K562 (cell line): ENCODE measurements at places on chromosomes 1 and 21. TPM values are rescaled to one million over a fixed set of nuclear protein-coding genes. Genes with fewer than 3 reads are reported as not detected.

MIA3 gene
- total RNA-seq, result 64.9 and 67.5 TPM in 2 replicates

OR2T35 gene
- not detected in 2 replicates for total RNA-seq

ACTL8 gene
- total RNA-seq, result 2.1 and 2.7 TPM in 2 replicates

DYRK3 gene
- total RNA-seq, result 30.2 and 31.6 TPM in 2 replicates

BRDT gene
- not detected in 2 replicates for total RNA-seq

LCE1F gene
- not detected in 2 replicates for total RNA-seq

RNU1-1 gene
- total RNA-seq, result 2,231 and 2,538 TPM in 2 replicates

C1orf94 gene
- not detected in 2 replicates for total RNA-seq

OR6N1 gene
- not detected in 2 replicates for total RNA-seq

CLCA1 gene
- 0.04 and 0.22 TPM in 2 replicates for total RNA-seq

OPRD1 gene
- total RNA-seq, result 0.02 TPM in 1 of 2 replicates, not detected in the other

SLC22A15 gene
- total RNA-seq, result 2.4 and 2.7 TPM in 2 replicates

DNA sequence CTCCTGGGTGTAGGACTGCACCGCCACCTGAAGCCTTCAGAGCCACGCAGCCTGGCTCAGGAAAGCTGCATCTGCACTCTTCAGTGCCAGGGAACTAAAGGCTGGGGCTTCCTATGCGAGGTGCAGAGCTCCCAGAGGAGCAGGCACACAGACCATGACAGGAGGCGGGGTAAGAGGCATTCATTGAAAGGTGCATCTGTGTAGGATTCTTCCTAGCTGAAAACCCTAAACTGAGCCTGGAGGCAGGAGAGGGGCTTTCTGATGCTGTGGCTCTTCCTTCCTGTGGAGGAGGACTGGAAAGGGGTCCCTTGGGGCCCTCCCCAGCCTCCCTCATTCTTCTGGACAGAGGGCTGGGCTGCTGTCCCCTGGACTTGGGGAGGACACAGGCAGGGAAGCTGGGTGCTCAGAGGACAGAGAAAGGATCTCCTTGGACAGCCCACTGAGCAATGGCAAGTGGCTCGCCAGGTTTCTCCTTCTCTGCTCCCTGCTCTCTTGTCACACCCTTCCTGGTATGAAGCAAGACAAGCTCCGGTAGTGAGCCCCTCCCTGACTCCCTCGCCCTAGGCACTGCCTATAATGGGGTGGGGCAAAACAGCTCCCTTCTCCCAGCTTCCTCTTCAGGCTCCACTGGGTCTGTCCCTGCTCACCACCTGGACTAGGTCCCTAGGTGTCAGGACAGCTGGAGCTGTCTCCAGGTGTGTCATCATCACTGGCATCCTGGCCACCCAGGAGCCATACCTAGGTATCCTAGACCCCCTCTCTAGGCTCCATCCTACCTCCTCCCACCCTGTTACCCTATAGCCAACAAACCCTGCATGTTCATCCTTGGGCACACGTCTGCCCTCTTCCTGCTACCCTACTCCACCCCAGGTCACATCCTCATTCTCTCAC is 20.0 kb downstream of the S100A6 start:
- DNase-seq, result peak; percentile 57
- no peak overlapping the region for H3K4me3 ChIP-seq
- H3K27me3 ChIP-seq, result no peaks in the 10 kb centered on the region
- H3K27ac ChIP-seq, result no peak overlapping the region
- H3K4me1 ChIP-seq, result peaks cover 19% of the 10 kb centered on the region; the same call in 1 of the 2 replicates

GRCh38 chr1:159229896-159230295 is 25.2 kb downstream of the ACKR1 start:
- H3K4me3 ChIP-seq, result no peak overlapping the region
- H3K4me1 ChIP-seq, result no peaks in the 10 kb centered on the region
- no peak overlapping the region for H3K27ac ChIP-seq
- no peak for DNase-seq
- no peaks in the 10 kb centered on the region for H3K27me3 ChIP-seq
- H3K36me3 ChIP-seq, result no peaks in the 10 kb centered on the region

DNA sequence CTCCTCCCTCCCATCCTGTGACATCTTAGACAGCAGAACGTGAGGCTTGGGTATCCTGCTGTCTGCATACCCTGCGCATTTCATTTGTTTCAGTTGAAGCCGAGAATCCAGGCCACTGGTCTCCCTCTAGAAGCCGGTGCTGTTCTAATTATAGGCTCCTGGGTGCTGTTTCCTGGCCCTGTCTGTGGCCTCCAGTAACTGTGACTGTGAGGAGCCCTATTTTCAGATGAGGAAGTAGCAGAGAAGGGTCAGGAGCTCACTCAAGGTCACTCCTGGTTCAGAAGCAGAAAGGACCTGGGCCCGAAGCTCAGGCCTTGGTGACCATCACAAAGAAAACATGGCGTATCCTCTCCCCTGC is 24.0 kb downstream of the COQ8A start:
- H3K36me3 ChIP-seq, result peaks cover 5% of the 10 kb centered on the region; the same call in 1 of the 3 replicates
- peaks cover 21% of the 10 kb centered on the region for H3K4me1 ChIP-seq
- no peak overlapping the region for H3K4me3 ChIP-seq
- no peak overlapping the region for H3K27ac ChIP-seq
- H3K27me3 ChIP-seq, result no peaks in the 10 kb centered on the region

- H3K27ac ChIP-seq, result no peak overlapping the region
- no peaks in the 10 kb centered on the region; the same call in 2 of the 3 replicates for H3K4me1 ChIP-seq
- H3K36me3 ChIP-seq, result no peaks in the 10 kb centered on the region; the same call in 1 of the 3 replicates
- no peak overlapping the region for H3K4me3 ChIP-seq
- DNase-seq, result no peak
Observed at GRCh38 chr1:6268415-6268814, 7.5 kb upstream of the GPR153 start.

DNA sequence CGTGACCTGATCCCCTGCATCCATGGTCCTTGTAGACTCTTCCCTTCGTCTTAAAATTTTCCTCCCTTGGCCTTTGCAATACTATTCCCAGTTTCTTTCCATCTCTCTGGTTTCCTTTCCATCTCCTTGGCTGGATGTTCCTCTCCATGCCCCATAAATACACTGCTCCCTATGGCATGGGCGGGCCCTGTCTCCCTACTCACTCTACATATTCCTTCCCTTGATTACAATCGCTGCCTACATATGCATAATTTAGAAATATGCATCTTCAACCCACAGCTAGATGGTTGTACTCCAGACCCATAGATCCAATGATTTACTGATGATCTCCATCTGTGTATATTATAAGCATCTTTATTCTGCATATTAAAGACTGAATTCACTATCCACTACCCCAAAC is 405.0 kb downstream of the NTNG1 start:
- no peak overlapping the region for H3K4me3 ChIP-seq
- H3K36me3 ChIP-seq, result no peaks in the 10 kb centered on the region
- DNase-seq, result no peak

DNA sequence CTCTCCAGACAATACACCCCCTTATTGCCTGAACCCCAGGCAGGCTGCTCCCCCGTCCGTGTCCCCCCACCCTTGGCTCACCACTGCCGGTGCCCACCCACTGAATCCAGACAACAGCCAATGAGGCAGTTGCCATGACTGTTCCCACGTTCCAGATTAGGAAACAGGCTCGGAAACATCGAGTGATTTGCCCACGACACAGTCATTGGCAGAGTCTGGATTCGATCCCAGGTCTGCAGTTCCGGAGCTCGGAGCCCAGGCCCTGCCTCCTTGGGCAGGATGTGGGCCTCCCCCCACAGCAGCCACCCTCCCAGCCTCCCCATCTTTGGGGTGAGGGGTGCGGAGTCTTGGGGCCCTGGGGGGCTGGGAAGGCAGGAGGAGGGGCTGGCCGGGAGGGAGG is 20.3 kb upstream of the CLSTN1 start:
- H3K4me3 ChIP-seq, result no peak overlapping the region
- peaks cover 7% of the 10 kb centered on the region; the same call in 2 of the 3 replicates for H3K4me1 ChIP-seq
- H3K27me3 ChIP-seq, result peaks cover 7% of the 10 kb centered on the region; the same call in 2 of the 3 replicates
- H3K36me3 ChIP-seq, result no peaks in the 10 kb centered on the region

GRCh38 chr1:223700388-223700918 is 11.9 kb upstream of the CAPN2 start:
- peaks cover 17% of the 10 kb centered on the region for H3K4me1 ChIP-seq
- H3K27me3 ChIP-seq, result no peaks in the 10 kb centered on the region
- DNase-seq, result no peak
- peak overlapping the region; percentile 70 for H3K27ac ChIP-seq

DNA sequence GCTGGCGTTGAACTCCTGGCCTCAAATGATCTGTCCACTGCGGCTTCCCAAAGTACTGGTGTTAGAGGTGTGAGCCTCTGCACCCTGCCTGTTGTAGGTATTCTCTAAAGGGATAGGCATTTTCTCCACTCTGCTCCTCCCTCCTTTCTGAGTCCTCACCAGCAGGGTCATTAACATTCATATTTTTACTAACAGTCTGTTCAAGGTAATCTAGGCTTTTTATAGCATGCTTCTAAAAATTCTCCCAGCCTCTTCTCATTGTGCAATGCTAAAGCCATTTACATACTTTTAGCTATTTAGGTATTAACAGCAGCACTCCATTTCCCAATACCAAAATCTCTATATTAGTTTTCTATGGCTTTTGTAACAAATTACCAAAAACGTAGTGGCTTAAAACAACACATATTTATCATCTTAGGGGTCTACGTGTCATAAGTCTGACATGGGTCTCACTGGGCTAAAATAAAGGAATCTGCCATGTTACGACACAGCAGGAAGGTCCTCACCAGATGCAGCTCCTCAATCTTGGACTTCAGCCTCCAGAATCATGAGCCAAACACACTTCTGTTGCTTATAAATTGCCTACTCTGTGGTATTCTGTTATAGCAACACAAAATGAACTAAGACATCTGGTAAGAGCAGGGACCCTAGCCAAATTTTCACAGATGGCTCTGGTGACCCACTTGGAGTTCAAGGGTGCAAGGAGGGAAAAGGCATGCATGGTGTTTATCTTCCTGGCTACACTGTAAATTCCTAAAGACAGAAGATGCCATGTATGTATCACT is 2.9 kb upstream of the SLC2A7 start:
- no peak overlapping the region for H3K27ac ChIP-seq
- peaks cover 6% of the 10 kb centered on the region; the same call in 1 of the 2 replicates for H3K4me1 ChIP-seq
- peaks cover 18% of the 10 kb centered on the region; the same call in 2 of the 3 replicates for H3K27me3 ChIP-seq

DNA sequence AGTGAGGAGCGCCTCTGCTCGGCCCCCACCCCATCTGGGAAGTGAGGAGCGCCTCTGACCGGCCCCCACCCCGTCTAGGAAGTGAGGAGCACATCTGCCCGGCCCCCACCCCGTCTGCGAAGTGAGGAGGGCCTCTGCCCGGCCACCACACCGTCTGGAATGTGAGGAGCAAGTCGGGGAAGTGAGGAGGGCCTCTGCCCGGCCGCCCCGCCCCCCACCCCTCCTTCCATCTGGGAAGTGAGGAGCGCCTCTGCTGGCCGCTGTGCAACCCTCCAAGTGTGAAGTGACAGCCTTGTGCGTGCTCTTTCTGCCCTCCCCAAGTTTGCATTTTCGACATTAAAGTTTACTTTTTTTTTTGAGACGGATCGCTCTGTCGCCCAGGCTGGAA is 5.1 kb upstream of the ZZZ3 start:
- H3K27me3 ChIP-seq, result no peaks in the 10 kb centered on the region
- H3K36me3 ChIP-seq, result no peaks in the 10 kb centered on the region
- peaks cover 2% of the 10 kb centered on the region; the same call in 1 of the 3 replicates for H3K4me1 ChIP-seq

GRCh38 chr1:206486995-206487788 is 16.9 kb downstream of the IKBKE start:
- 0 out of 3 replicates have a peak overlapping the region, but pooled peaks have one; percentile 21 for H3K27ac ChIP-seq
- no peaks in the 10 kb centered on the region for H3K27me3 ChIP-seq
- H3K36me3 ChIP-seq, result no peaks in the 10 kb centered on the region
- no peak overlapping the region for H3K4me3 ChIP-seq
- peaks cover 19% of the 10 kb centered on the region for H3K4me1 ChIP-seq

DNA sequence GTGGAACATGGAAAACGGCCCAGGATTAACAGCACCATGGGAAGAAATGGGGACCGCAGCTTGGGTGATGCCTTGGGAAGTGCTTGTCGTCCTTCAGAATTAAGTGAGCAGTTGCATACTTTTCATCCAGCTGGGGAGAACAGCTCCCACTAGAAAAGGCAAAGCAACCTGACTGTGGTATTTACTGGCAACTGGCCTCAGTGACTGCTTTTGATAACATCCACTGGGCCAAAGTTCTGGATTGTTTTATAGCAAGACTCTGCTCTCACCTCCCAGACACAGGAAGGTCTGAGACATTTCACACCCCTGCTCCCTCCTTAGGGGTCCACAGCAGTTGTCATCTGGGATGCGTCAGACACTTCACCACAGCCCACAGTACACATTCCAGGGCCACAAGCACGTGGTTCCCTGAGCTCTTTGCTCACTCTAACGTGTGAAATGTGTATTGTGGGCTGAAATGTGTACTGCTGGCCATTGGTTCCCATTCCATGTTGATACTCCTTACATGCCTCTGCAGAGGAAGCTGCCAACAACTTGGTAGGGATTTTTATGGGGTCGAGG is 6.6 kb downstream of the PAPPA2 start:
- DNase-seq, result no peak
- no peaks in the 10 kb centered on the region for H3K27me3 ChIP-seq
- no peak overlapping the region for H3K4me3 ChIP-seq
- no peaks in the 10 kb centered on the region for H3K4me1 ChIP-seq
- H3K27ac ChIP-seq, result no peak overlapping the region
- no peaks in the 10 kb centered on the region for H3K36me3 ChIP-seq

- H3K27me3 ChIP-seq, result no peaks in the 10 kb centered on the region
- peaks cover 20% of the 10 kb centered on the region for H3K4me1 ChIP-seq
- H3K4me3 ChIP-seq, result no peak overlapping the region
Observed at GRCh38 chr1:85219853-85220610, 19.2 kb upstream of the SYDE2 start.
